ENCODE measurements at places on chromosomes 11 and 22.

DNA sequence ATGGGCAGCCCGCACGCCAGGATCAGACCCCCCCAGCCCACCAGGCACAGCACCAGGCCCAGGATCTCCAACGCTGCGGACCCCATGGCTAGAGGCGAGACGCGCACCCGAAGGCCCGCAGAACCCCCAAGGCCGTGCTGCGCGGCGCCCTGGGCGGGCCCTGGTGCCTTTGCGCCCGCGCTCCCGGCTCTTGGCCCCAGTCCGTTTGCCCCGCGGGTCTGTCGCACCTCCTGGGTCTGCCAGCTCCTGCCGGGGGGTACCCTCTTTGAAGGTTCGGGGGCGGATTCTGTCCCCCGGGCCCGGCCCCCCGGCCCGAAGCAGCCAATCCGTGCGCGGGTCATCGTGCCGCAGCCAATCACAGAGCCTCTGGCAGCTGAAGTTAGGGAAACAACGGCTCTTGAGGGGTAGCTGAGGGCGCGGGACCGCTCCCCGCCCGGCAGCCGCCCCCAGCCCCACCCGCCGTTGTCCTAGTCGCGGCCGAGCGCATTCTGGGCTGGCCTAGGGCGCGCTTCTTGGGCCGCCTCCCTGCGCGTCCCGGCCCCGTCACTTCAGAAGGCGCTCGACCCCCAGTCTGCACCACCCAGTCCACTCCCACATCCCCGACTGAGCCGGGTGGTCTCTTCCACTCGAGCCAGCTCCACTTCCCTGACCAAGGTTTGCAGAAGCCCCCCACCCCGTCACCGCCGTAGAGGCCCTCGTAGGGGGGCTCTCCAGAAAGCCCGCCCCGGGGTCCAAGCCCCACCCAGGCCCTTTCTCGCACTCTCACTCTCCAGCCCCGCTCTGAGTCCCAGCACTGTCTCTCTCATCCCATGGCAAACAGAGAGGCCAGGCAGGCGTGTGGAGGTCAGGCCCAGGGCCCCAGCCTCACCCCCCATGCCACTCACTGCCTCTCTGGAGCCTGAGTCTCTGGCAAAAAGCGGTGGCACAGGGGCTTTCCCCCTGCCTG lies at the start of gene CLDN5:
CLDN5 (minus strand) TSS at position 241 of the 946 bp plus-strand sequence; CDS start at position 86, 155 bp downstream.
- peak; percentile 5 for DNase-seq

DNA sequence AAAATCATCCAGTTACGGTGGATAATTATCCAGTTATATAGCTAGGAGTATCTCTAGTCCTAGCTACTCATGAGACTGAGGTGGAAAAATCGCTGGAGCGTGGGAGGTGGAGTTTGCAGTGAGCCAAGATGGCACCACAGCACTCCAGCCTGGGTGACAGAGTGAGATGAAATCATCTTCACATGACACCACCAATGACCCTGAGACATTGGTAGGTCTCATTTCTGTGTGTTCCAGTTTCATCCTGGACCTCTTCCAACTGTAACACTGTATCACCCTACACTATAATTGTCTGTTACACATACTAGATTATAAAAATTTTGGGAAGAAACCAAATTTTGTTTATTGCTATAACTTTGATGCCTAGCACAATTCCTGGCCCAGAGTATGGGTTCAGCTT lies 446.8 kb downstream of the TMEM135 start:
- DNase-seq: no peak

- DNase-seq: no peak
Observed at GRCh38 chr11:126624506-126624905, 269.0 kb downstream of the ST3GAL4 start.

DNA sequence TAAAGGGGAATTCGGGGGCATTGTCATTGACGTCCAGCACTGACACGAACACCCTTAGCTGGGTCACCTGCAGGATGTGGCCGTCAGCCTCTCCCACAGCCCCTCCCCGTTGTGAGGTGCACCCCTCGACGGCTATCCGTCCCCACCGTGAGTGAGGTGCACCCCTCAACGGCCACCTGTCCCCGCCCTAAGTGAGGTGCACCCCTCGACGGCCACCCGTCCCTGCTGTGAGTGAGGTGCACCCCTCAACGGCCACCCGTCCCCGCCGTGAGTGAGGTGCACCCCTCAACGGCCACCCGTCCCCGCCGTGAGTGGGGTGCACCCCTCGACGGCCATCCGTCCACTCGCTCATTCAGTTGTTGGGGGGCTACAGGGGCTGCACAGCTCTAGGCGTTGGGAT lies 2.9 kb downstream of the CDHR5 start:
- no peak for DNase-seq

GRCh38 chr11:126899961-126900748 lies 100.4 kb downstream of the KIRREL3 start:
- DNase-seq: no peak

DNA sequence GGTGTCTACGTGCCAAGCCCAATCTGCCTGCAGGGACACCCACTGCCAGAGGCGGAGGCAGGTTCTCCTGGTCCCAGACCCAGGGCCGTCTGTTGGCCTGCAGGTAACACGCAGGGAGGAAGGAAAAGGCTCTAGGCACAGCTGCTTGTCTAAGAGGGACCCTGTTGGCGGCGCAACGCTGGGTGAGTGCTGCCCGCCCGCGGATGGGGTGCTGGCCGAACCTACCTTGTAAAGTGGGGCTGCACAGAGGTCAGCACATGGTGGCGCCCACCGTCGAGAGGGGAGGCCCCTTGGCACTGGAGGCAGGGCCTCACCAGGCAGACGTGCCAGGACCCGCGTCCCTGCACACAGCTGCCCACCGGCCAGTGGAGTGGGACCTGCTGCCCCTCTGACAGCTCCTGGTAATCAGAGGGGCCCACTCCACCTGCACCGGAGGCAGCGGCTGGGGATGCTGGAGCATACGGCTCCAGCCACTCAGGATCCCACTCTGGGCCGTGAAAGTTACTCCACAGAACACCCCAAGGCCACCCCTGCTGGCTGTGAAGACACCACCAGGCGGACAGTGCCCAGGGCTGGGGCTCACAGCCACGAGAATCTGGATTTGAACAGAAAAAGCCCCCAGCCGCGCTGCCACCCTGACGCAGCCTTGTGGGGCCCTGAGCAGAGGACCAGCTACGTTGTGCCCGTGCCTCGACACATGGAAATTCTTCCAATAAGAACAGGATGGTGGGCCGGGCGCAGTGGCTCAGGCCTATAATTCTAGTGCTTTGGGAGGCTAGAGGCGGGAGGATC lies 24.0 kb downstream of the TBX1 start:
- no peak for DNase-seq

- no peak for DNase-seq
Observed at GRCh38 chr22:32421484-32421883, 9.4 kb upstream of the RTCB start.

- DNase-seq: no peak
Observed at GRCh38 chr11:48043111-48043990, 63.0 kb downstream of the PTPRJ start.

DNA sequence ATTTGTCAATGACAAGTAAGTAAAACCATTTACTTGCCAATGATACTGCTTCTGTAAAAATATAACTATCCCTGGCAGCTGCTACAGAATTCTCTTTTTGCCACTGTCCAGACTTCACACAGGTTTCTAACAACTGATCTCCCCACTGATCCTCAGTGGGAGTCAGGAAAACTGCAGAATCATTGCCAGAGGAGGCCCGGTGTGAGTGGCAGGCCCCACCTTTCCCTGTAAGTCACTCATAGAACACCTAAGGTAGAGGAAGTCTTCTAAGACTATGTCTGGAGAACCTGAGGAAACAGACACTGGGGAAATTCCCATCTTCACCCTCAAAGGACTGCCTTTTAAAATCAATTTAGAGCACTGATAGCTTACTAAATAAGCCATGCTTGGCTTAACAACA lies 66.3 kb downstream of the ZC3H12C start:
- DNase-seq: no peak

GRCh38 chr11:10291801-10292638 lies 2.0 kb downstream of the SBF2 start:
- peak; percentile 44 for DNase-seq

- DNase-seq: no peak
Observed at GRCh38 chr11:1522081-1522424, 35.5 kb upstream of the MOB2 start.

DNA sequence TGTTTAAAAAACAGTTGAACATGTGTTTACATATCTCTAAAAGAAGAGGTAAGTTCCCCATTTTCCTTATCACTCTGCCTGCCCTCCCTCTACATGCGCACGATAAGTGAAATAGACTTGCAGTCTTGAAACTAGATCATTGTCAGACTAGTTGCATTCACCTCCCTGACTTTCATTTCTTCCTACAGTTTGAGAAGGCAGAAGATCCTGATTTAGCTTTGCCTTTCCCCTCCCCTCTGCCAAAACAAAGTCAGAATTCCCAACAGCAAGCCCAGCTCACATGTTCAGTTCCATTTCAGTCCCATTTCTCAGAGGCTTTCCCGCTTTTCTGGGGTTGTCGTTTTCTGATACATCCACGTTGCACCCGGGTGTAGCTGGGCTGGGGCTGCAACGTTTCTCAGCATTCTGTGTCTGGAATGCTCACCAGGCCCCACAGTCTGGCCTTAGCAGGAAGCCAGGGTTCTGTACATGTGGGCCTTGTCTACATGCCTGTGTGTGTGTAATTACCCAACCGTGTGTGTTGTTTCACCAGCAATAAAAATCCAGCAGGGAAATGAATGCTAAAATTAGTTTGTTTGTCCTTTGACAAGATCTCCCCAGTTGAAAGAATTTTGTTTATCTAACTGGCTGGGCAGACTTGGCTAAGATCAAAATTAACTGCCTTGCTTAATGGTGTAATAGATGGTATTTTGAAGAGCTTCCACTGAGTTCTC lies 179.2 kb downstream of the DBX1 start:
- no peak for DNase-seq
